ENCODE measurements at places on chromosomes 13 and 19.

GRCh38 chr13:53405616-53406015 lies 377.0 kb downstream of the OLFM4 start:
- DNase-seq: no peak

DNA sequence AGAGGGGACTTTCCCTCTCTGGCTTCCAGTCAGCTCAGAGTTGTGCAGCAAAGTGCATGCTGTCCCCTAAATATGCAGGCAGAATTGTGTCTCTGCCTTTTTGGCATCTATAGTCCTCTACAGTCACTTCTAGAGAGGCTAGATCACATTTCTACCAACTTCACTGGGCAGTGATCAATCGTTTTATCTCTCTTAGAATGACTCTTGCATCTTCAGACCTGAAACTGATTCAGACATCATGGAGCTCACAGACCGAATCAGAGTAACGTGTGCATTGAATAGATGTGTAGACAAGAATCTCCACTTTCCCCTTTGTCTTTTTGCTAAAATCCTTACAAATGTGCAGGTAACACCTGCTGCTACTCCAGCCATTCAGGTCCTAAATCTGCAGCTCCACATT lies 6.2 kb downstream of the ZNF253 start:
- DNase-seq: no peak

DNA sequence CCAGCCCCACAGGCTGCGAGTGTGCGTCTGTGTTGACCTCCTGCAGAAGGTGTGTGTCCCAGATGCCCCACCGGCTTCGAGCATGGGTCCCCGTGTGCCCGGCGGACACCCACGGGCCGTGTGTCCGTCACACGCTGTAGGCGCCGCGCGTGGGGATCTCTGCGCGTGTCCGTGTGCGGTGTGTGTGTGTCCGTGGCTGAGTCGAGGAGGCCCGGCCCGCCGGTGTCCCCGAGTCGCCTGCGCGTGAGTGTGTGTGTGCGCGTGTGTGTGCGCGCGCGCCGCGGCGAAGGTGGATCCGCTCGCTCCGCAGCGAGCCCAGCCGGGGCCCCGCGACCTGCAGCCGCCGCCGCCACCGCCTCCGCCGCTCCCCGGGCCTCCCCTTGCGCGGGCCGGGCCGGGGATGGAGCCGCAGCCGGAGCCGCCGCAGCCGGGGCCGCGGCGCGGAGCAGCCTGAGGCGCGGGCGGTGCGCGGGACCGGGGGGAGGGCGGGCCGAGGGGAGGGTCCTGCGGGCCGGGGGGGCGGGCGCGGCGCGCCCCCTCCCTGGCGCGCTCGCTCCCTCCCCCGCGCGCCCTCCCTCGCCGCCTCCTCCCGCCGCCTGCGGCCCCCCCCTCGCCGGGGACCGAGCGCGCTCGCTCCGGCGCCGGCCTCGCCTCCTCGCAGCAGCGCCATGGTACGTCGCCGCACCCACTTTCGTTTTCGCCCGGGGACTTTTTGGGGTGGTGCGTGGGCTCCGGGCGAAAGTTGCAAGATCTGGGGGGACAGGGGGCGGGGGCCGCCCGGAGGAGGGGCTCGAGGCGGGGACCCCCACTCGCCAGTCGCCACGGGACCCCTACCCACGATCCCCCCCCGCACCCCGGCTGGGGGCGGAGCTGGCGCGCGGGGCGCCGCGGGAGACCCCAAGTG lies 7.1 kb upstream of the NFIC start:
- peak; percentile 61 for DNase-seq

DNA sequence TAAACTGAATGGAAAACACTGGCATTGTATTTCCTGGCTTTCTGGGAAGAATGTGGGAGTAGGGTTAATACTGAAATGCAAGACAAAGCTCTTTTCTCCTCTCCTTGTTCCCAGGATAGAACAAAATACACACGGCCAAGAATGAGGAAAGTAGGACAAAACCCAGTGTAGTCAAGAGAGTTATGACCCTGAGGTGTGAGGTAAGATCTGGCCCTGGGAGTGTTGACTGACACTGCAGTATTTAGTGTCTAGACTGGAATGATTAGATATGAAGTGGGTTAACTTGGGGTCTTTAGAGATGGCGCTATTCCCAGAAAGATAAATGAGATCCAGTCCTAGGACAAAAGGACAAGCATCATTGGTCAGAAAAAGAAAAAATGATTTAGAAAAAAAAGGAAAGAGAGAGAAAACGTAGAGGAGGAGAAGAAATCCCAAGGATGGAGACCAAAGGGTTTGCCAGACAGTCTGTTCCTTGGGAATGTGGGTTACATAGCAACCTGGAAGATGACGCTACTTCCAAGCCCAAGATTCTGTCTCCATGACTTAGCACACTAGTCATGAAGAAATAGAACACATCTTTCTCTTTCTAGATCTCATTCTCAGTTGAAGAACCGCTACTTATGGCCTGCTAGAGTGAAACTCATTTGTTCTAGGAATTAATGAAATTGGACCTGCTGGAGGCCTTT lies 543.6 kb upstream of the GPC6 start:
- no peak for DNase-seq

GRCh38 chr13:31122544-31123260 lies 39.0 kb downstream of the HSPH1 start:
- no peak for DNase-seq

- no peak for DNase-seq
Observed at GRCh38 chr13:66780814-66781213, 449.3 kb downstream of the PCDH9 start.

DNA sequence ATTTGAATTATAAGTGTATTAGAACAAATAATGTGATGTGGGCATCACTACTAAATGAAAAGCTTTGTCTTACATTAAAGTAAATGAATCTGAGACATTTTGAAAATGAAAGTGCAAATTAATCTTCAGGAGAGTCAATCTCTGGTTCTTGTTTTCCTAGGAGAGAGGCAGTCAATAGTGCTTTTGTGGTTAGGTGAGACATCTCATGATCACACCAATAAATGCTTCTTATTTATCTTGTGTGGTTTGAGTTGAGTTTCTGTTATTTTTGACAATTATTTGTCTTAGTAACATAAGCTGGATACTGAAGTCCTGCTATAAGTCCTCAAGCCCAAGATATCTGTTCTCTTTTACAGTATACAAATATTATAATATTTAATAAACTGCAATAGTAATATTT lies 1378.0 kb upstream of the PCDH9 start:
- DNase-seq: no peak
